Left hindlimb (tissue), 1 donor: ENCODE measurements at places on chromosomes 2 and 18.
A peak's percentile ranks its signal among the peaks of the same experiment; 100 is the strongest.

- no peak for DNase-seq
Observed at GRCh38 chr2:112979731-112980130, 1.9 kb downstream of the IL36G start.

- no peak for DNase-seq
Observed at GRCh38 chr2:115285416-115285815, 843.0 kb downstream of the DPP10 start.

GRCh38 chr2:224982226-224982625, 60.0 kb downstream of the DOCK10 start:
- peak; percentile 62 for DNase-seq

DNA sequence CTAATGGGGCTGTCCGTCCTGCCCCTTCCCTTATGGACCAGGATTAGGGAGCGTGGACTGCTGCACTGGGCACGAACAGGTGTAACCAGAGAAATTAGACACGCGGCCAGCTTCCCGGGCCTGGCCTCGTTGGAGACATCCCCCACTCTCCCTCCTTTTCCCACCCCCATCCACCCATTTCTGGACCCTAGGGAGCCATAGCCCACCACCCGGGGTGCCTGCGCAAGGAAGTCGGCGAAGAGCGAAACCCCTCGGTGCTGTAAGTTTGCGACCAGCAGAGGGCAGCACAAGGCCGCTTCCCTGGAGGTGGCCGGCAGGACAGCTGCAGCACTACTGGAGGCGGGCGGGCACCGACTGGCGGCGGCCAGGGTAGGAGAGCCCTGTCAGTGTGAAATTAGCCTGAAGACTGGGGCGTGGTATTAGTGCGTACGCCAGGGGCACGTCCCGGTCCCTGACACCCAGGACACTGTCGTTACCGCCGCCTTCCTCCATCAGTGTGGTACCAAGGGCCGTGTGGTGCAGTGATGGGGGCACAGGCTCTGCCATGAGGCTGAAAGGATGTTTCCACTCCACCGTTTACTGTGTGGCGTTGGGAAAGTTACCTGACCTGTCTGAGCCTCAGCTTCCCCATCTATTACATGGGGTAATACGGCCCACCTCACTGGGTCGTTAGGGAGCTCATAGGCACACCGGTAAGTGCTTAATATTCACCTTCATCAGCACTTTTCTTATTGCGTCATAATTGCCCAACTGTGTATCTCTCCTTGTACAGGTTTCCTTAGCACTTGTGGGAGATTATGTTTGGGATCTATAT, 36.0 kb upstream of the CD207 start:
- DNase-seq = peak; percentile 81

DNA sequence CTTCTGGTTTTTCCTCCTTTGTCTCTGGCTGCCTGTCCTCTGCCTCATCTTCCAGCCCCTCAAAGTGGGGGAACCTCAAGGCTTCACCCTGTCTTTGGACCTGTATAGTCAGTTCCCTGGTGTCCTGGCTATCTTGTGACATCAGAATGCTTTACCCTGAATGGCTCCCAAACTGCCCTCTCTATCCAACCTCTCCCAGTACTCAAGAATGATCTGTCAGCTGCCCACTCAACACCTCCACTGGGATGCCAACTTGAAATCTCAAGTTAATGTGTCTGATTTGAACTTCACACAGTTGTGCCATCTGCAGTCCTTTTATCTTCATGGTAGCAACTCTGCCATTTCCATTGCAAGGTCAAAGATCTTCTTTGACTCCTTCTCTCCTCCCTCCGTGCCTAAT, 43.8 kb downstream of the UBE2F start:
- DNase-seq = no peak

DNA sequence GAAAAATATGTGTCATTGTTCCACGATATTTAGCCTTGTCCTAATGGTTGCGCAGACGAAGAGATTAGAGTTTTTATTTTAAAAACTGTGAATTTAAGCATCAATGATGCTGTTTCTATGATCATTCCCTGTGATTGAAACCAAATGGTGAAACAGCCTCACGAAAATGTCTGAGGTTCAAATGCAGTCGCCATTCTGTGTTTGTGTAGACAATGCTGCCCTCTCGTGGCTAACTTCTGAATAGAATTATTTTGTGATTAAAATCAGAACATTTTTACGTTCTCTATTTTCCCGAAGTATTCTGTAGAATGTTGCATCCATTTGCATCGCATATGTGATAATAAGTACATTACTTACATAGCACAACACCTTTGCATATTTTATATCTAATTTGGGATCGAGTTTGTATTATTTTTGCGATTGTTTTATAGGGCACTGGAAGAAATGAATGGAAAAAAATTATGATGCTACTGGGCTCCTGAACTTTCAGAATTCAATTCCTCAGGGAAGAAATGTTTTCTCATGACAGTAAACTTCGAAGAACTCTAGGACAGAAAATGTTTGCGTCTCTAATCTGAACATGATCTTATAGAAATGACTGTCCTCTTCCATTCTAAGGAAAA, 54.8 kb upstream of the CREB1 start:
- DNase-seq = no peak

GRCh38 chr2:235587202-235587601, 93.4 kb downstream of the AGAP1 start:
- DNase-seq = no peak

DNA sequence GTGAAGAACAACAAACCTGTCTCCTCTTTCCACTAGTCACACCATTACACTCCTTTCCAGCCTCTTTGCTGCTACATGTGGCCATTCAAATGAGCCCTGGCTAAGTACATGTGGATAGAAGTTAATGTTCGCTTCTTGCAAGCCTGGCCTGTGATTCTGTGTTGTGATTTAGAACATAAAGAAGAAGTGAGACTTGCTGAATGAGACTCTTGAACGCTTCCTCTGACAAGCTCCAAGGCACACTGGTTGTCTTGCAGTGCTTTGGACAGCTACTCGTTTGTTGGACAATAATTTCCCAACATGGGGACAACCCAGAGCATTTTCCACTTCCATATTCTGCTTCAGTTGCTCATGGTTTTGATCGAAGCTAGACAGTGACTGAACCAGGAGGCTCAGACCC, 57.3 kb downstream of the CCDC74A start:
- DNase-seq = no peak
